ENCODE measurements at places on chromosomes 12 and 14.

DNA sequence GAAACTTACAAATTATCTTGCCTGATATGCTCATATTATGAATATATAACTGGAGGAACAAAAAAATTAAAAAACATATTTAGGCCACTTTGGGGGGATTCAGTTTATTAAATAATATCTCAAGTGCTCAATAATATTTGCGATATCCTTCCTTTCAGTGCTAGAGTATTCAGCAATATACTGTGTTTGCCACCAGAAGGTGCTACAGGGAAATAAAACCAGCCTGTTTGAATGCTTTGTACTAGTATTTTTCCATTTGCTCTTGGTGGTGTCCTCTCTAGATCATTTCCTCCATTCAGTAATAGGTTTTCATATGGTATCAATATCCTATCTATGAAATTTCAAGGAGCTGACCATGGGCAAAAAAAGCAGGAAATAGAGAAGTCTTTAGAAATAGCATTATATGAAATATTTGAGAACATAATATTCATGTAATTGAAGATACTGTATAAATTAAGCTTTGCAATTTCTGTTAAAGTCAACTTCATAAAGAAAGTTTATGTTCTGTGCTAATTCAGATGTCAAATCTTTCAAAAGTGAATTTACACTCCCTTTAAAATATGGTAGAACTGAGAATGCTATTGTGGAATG, 106.2 kb upstream of the NAV3 start:
- no peak for DNase-seq

DNA sequence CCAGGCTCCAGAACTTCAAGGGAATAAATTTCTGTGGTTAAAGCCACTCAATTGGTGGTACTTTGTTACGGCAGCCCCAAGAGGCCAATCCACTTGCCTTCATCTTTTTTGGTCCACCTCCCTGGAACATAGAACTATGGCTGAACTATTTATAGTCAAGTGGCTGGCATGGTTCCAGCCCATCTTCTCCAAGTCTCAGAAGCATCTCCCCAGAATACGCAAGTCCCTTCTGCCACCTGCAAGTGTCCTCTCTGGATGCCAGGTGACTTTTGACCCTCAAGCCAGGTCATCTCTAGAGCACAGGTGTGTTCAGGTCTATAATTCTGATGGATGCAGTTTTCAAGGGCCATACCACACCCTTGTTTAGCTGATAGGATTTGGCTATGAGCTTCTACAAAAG, 371.5 kb downstream of the AACS start:
- no peak for DNase-seq

GRCh38 chr14:53668897-53669296, 287.7 kb downstream of the BMP4 start:
- DNase-seq = no peak

DNA sequence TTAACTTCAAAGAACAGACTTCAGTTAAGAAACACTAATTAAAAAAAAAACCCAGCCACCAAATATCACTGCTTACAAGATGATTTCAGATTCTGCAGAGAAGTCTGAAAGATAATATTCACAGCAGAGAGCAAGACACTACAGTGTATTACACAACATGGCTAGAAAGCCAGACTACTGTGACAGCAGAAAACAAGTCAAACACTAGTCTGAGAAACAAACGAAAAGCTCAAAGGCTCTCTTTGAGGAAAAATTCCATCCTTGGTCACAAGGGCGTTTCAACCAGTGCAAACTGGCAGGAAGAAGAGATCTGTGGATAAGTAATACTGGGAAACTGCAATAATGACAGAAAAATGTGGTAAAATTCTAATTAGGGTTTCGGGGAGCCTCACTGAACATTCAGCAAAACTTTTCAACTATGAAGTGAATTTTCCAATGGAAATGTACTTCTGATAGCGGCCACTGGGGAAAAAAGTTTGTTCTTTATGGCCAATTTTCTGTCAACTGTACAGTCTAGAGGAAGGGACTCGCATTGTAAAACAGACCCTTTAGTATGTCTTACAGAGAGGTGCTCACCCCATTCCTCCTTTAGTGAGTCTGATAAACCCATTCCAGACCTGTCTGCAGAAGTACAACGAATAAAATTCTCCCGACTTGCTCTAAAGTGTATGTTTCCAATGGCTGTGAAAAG, 50.4 kb downstream of the ACADS start:
- DNase-seq = no peak

DNA sequence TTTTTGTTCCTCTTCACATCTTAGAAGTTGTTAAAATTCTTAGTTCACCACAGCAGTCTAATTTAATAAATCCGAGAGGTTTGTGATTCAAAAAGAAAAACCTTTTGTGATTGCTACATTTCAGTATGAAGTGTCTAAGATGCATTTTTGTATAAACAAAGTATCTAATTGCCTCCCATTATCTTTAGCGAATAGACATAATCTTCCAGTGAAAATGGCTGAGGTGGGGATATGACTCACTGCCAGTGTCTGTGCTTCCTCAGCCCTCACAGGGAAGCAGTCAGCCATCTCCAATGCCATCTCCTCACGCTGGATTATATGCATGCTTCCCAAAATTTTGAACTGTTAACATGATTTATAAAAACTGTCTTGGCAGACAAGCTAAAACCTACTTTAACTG, 7.6 kb downstream of the GCH1 start:
- no peak for DNase-seq

DNA sequence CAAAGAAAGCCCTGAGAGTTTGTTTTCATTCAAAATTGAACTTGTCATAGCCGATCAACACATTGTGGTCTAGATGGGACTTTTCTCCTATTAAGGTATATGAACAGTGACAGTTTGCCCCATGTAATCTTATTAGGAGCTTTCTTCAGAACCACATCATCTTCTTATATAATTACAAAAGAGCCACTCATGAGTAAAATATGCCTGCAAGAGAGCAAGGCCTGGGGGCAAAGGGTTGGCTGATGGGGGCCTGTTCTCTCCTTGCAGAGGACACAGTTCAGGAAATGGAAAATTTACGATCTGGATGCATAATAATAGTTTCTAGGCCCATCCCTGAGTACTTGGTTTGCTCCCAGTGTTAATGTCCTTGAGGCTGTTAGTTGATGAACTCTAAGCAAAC, 87.8 kb downstream of the FLRT2 start:
- DNase-seq = no peak

DNA sequence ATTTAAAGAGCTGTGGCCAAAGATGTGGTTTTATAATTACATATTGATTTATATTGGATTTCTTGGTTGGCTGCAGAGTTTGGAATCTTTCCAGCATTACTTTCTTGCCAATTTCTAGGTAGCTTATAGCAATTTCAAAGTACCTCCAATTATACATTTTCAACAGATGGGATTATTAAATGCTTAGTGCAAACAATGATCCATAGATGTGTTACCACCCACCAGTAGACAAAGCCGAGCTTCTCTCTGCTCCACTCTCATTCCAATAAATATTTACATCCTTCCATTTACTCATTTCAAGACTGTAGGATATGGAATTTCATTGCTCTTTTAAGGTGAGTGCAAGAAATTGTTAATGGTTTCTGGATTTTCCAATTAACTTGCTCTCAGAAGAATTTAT, 21.6 kb upstream of the TMCC3 start:
- DNase-seq = no peak

DNA sequence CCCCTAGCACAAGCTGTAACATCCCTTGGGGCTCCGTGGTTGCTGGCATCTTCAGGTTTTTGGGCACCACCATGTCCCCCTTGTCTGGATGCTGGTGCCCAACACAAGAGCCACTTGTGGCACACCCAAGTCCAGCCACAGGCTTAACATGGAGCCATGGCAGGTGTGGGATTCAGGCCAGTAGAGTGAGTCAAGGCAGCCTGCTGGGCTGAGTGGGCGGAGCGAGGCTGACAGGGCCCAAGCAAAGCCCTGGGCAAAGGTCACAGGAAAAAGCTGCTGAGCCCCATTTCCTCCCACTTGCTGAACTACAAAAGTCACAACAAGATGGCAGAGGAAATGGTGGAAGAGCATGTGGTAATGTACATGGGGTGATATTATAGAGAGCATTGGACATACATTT, 950.7 kb upstream of the FLRT2 start:
- DNase-seq = no peak

DNA sequence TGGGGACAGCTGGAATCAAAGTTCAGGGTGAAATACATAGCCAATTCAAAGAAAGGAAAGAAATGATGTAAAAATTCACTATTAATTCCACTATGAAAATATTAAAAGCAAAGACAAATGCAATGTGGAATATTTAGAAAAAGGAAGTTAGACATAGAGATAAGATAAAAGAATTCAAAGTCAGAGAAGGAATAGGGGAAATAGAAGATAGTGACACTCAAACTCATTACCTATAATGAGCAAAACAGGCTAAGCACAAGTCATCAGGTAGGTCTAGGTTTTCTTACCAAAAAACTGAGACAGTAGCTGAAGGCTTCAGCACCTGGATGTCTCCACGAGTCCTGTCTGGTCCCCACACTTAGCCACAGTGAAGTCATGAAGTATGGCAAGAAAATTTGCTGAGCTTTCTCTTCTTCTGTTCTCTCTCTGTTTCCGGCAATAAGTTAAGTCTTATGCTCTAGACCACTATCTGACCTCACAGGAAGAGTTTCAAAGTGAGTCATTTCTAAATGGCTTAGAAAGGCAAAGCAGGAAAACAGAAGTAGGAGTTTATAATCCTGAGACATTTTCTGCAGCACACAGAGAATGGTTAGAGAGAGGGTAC, at the start of gene C3AR1:
C3AR1 (minus strand) TSS at position 369 of the 604 bp plus-strand sequence. CDS start 6,174 bp downstream, outside the sequence.
- no peak for DNase-seq

DNA sequence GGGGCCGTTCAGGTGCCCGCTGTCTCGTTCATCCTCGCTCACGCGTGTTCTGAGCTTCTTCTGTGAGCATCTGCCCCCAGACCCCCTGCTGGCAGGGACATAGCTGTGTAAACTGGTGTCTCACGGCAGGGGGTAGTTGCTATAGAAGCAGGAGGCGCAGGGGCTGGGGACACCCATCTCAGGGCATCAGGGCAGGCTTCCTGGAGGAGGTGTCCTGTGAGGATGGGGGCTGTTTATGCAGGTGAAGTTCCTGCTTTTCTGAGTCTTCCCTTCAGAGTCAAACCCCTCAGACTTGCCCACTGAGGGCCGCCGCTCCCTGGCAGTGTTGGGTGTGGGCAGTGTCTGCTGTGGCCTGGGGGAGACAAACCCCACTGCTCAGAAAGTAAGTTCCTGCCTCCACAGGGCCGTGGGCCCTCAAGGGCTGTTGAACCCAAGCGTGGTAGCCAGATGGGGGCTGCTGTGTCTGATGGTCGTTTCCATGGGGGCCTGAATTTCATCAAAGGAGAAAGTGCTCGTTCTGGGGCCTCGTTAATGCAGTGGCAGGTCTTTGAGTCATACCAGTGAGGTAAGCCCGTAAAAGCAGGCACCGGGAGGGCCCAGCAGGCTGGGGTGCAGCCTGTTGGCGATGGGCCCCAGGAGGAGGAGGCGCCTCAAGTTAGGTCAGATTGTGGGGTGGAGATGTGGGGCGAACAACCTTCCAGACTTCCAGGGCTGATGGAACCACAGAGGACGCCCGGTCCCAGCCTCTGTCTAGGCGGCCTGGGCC, 23.4 kb downstream of the KIF26A start:
- DNase-seq = no peak

DNA sequence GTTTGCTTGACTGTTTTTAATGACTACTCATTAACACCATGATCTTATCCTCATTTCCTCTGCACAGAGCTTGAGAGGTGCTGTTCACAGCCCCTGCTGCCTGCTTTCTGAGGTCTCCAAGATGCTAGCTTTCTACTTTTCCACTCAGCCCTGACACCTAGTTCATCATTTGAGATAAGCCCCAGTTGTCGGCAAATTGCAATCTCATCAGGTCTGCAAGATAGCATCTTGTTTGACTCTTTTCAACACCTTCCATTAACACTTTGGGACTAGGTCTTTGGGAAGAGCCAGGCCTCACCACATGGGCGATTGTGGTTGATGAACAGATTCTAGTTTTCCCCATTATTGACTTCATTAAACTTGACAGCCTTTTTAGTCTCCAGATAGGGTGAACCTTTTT, 904.8 kb downstream of the DIO2 start:
- DNase-seq = no peak

- DNase-seq = no peak
Observed at GRCh38 chr14:52031781-52032180, 37.1 kb downstream of the NID2 start.

DNA sequence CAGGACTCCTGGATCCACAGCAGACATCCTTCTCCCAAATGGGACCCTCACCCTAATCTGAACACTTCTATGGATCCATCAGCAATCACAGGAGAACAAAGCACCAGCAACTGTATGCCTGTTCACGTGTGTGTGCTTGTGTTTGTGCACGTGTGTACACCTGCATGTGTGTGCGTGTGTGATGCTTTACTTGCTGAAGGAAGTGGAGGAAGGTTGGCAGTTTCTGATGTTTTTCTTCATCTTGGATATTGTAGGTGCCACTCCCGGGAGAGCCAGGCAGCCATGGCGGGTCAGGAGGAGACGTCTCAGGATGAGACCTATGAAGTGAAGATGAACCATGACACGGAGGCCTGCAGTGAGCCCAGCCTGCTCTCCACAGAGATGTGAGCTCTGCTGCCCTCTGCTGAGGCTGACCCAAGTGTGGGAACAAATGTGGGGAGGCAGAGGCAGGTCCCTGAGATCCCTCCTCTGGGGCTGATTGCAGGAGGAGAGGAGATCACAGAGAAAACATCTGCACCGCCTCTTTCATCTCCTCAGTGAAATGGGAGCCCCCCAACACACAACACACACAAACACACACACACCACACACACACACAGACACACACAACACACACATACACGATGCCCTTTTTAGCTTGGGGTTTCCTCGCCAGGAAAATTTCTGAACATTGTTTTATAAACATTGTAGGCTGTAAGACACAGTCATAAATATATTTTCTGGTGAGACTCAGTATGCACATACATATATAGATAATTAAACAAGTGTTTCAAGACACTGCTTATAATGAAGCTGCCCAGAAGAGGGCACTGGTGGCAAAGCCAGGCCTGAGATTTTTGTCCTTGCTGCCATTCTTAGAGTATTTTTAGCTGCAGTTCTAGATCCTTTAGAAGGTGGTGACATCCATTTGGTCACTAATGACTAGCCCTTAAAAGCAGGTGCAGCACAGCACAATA, 112.2 kb upstream of the FKBP4 start:
- no peak for DNase-seq

DNA sequence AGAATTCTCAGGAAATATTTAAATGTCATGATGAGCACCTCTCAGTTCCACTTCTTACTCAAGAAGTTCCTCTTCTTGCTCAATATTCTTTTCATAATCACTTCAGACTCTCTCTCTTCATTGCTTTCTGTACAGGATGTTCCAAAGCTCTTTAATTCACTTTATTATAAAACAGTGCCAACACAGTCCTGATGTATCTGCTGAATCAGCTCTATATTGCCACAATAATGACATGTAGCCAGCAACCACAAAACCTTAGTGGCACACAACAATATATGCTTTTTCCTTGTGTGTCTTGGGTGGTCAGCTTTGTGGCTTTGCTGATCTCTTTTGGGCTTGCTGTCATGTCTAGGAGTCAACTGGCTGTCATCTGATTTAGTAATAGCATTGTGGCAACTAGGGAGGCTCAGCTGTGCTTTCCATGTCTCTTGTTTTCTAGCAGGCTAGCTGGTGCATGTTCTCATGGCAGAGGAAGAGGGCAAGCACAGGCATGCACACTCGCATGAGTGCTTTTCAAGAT, 52.8 kb upstream of the SLC2A13 start:
- no peak for DNase-seq

Measured in activated T-helper 1 cell treated with anti-CD3 and anti-CD28 coated beads, Interleukin-2, amount 50 U/mL, for 16 hours (primary cell).